ENCODE measurements at places on chromosomes 6 and 20.

- DNase-seq, result no peak
Measured at GRCh38 chr6:33166811-33167210, 25.5 kb downstream of the COL11A2 start.

- DNase-seq, result no peak
Measured at GRCh38 chr20:31974951-31975487, 7.1 kb downstream of the XKR7 start.

- peak; percentile 33 for DNase-seq
Measured at GRCh38 chr20:48824830-48825565, 2.8 kb downstream of the PREX1 start.

DNA sequence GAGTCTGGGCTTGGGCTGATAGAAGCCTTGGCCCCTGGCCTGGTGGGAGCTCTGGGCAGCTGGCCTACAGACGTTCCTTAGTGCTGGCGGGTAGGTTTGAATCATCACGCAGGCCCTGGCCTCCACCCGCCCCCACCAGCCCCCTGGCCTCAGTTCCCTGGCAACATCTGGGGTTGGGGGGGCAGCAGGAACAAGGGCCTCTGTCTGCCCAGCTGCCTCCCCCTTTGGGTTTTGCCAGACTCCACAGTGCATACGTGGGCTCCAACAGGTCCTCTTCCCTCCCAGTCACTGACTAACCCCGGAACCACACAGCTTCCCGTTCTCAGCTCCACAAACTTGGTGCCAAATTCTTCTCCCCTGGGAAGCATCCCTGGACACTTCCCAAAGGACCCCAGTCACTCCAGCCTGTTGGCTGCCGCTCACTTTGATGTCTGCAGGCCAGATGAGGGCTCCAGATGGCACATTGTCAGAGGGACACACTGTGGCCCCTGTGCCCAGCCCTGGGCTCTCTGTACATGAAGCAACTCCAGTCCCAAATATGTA is 957 bp upstream of the VEGFA start:
- peak; percentile 78 for DNase-seq

DNA sequence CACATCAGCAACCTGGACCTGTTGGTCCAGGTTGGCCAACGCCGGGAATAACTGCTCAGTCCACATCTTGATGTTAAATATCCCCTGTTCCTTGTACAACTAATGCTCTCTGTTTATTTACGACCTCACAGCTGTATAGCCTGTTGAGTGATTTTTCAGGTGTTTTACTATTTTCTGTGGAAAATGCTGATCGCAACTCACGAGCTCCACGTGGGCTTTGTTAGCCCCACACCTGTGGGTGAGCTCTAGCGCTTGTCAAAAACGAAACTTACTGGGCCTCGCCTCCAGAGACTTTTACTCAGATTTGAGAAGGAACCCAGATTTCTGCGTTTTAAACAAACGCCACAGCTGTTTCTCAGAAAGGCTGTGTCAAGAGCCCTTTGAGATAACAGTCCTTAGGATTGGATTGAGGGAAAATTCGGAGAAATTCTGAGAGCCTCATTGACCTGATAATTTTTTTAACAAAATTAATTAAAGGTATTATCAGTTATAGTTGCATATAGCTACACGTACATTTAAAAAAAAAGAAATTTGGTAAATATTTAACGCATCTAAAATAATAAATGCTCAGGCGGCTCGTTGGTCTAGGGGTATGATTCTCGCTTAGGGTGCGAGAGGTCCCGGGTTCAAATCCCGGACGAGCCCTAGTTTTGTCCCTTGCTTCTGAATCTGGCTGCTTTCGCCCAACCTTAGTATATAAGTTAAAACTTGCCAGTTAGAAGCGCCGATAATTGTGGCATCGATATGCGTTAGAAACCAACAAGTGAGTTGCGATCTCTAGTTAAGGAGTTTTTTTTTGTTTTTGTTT is 16.7 kb downstream of the HMGN4 start:
- peak; percentile 15 for DNase-seq

- DNase-seq, result no peak
Measured at GRCh38 chr6:91031581-91031980, 444.7 kb upstream of the MAP3K7 start.

DNA sequence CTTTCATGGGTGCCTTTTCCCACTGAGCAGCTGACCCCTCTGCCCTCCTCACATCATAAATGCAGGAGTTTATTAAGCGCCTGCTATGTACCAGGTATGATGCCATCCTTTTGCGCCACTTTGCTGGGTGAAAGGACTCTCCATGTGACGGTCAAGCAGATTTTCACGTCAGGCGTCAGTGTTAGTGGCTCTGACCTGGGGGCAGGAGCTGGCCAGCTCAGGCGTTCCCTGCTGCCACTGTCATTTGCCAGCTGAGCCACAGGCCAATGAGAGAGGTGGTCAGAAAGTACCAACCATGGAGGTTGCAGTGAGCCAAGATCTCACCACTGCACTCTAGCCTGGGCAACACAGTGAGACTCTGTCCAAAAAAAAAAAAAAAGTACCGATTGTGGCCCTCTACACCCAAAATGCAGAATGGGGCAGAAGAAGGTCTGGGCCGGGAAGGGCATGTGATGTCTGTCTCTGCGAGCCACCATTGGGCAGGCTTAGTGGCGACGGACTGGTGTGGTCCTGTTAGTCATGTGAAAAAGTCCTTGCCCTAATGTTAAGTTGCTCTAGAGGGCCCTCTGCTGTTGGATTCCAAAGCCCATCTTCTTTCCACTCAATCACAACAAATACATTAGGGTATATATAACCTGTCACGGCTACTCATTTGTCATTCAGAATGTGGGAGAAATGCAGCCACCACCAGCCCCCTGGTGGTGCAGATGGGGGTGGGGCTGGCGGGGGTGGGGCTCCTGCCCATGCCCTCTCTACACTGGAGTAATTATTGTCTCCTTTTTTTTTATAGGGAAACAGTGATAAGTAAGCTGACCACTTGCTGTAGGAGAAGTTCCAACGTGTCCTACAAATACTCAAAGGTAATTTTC is 18.4 kb upstream of the SLC22A1 start:
- no peak for DNase-seq

GRCh38 chr20:49352751-49353150 is 74.9 kb upstream of the ZNFX1 start:
- DNase-seq, result no peak

- no peak for DNase-seq
Measured at GRCh38 chr20:58634521-58635278, 16.4 kb upstream of the STX16 start.

DNA sequence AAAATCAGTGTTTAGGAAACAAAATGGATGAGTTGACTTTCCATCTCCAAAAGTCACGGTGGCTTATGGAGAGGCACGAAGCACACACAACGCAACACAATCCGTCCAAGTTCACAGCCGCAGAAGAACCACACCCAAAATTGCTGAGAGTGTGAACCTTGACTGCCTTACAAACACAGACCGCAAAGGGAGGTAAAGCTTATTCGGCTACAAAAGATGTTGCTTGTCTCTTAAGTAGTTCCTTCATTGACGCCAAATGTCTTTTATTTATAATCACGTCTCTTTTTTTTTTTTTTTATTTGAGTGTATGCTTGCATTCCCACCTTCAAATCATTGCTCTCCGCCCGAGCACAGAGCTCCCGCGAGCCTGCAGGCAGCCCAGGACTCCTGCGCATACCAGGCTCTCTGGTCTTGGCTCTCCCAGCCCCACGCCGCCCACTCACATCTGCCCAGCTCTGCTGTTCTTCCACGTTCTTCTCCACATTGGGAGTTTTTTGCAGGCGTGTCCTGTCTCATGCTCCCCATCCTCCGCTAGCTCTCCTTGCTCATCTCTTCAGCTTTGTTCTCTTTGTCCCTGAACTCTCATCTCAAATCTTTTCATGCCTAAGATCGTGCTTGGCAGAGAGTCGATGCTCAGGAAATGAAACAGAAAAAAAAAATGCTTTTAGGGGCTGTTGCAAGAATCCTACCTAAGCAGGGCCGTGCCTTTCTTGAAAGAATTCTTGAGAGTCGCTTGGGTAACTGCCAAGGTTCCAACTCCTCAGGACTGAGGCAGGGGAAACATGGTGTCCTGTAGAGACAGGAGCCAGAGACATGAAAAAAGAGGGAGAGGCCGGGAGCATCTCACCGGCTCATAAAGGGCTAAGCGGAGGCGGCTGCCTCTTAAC is 25.8 kb downstream of the LY86 start:
- DNase-seq, result no peak

GRCh38 chr6:21199262-21199661 is 394.3 kb upstream of the SOX4 start:
- DNase-seq, result no peak

DNA sequence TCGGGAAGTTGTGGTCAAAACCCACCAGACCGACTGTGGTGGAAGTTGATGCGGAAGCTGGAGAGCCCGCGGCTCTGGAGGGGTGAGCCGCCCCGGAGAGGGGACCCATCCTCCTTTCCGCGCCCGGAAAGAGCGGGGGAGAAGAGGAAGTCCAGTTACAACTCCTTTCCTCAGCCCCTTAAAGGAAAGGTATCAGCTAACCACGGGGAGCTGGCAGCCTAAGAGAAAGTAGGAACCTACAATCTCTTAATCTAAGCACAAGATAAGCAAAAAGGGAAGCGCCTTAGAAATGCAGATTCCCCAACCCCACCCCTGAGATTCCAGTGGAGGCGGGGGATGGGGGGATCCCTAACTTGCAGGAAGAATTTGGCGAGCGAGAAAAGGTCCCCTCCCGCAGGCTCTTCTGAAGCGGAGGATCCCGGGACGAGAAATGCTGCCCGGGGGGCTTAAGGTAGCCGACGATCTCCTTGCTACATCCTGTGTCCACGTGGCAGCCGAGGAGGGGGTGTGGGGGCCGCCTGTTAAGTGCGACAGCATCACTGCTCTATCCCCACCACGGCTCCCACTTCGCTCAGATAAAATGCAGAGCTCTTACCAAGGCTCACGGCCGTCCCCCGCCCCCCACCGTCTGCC is 87.5 kb downstream of the ZFP64 start:
- DNase-seq, result no peak
